ENCODE measurements at places on chromosomes 7 and 10.

- DNase-seq: no peak
Measured at GRCh38 chr7:128136215-128136597, 104.9 kb upstream of the LEP start.

DNA sequence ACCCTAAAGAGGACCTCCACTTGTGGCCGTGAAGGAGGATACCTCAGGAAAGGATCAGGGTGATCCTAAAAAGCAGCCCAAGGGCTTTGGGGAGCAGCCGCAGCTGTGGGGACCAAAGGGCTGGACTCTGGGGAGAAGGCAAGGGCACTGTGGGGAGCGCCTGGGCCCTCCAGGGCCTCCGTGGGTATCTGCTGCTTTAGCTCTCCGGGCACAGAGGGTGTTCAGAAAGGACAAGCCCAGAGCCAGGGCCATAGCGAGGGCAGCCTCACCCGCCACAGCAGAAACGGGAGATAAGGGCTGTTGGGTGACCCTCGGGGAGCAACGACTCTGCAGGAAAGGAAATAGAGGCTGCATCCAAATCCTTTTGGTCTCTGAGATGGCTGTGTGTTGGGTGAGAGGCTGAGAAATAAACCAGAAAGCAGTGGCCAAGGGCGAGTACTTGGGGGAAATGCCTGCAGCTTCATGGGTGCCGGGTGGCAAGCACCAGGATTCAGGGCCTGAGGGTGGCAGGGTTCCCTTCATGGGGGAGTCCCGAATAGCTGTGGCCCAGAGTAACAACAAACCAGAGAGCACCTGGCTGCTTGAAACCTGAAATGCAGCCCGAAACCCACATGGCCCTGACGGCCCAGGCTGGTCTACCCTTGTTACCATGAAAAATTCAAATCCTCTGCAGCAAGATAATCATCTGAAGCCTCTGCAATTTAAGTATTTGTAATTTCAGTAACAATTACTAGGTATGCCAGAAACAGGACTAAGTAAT, 95.2 kb downstream of the VIPR2 start:
- DNase-seq: no peak

GRCh38 chr10:71394926-71395562, 1.7 kb upstream of the CDH23 start:
- no peak for DNase-seq

- no peak for DNase-seq
Measured at GRCh38 chr7:23662124-23662983, 17.6 kb upstream of the FAM221A start.

GRCh38 chr10:128180843-128181242, 54.6 kb upstream of the MKI67 start:
- DNase-seq: no peak

DNA sequence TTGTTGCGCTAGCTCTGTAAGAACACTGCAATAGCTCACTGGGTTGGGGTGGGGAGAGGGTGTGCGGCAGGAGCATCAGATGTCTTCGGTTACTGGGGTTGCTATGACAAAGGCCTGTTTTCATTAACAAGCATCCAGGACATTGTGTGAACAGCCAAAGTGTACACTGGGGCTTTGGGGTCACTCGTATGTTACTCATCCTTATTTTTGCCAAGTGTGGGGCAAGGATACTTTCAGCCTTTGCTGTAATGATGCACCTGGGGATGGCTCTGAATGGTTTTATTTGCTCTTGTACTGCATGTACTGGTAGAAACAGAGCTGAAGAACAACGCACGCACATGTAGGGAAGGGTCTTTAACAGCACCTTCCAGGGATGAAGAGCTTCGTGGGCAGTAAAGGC, 73.0 kb upstream of the AFAP1L2 start:
- DNase-seq: no peak

All from AG04450 (cell line).